ENCODE measurements at places on chromosomes 13 and 19.

DNA sequence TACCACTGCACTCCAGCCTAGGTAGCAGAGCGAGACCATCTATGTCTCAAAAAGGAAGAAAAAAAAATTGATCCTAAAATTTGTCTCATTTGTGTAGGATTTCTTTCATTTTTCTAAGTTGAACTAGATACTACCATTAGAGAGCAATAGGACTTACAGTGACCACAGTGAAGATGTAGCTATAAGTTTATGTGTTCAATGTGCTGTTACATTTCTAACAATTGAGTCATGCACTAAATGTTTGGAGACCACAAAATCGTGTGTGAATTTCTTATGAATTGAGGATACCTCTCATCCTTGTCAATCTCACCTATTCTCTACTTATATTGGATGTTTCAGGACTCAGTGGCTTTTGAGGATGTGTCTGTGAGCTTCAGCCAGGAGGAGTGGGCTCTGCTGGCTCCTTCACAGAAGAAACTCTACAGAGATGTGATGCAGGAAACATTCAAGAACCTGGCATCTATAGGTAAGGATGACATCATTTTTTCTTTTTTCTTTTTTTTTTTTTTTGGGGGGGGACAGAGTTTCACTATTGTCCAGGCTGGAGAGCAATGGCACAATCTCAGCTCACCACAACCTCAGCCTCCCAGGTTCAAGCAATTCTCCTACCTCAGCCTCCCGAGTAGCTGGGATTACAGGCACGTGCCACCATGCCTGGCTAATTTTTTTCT, 12.8 kb downstream of the ZNF791 start:
- no peak for DNase-seq

GRCh38 chr13:109655206-109655600, 131.2 kb downstream of the IRS2 start:
- DNase-seq, result no peak

DNA sequence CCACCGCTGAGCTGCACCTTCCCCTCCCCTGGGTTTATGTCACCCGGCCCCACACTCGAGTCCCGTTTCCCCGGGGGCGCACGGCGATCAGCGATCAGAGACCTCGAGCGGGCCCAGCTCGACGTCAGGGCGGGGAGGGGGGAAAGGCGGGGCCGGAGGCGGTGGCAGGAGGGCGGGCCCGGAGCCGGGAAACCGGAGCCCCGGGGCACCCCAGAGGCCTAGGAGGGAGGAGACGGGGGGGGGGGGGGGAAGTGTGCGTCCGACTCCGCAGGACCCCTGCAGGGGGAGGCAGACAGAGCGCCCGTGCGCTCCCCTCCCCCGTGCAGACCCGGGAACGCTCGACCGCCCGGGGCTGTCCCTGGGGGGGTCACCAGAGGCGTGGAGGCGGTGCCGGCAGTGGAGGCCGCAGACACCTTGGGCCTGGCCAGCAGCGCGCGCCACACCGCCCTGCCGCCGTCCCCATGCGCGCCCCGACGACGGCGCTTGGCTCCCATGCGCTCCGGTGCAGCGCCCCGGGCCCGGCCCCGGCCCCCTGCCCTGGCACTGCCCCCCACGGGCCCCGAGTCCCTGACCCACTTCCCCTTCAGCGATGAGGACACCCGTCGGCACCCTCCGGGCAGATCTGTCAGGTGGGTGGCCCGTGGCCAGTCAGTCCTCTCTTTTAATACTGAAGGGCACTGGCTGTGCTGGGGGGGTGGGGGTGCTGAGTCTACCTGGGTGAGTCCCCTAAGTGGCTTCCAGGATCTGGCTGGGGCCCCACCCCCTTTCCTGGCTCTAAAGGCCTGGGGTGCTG, 11.8 kb downstream of the PDE4A start:
- no peak for DNase-seq

- no peak for DNase-seq
These were observed 173.5 kb downstream of the TSHZ3 start for GRCh38 chr19:31175564-31176348.

- DNase-seq, result peak; percentile 49
These were observed 1.3 kb downstream of the PNMA8B start for GRCh38 chr19:46494146-46494940.

- no peak for DNase-seq
These were observed 853.2 kb downstream of the UQCRFS1 start for GRCh38 chr19:28359431-28360414.

- DNase-seq, result peak; percentile 82
These were observed at the start of gene PRKD2 for GRCh38 chr19:46717034-46717715. PRKD2 (minus strand) TSS chr19:46717114; CDS start chr19:46716370, 744 bp downstream.

DNA sequence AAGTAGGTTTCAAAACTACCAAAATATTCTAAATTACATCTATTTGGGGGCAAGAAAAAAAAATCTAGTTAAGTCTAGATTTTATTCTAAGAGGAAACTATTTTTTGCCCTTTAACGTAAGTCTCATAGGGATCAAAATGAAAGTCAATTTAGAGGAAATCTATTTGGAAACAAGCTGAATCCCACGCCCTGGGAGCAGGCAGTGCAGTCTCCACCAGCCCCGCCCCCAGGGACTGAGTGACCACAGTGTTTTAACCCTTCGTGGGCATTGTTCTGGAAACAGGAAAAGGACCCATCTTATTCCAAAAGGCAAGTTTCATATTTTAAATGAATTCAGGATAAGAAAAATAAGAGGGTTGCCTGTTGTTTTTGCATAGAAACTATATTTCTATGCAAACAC, 209.7 kb downstream of the SPRY2 start:
- DNase-seq, result peak; percentile 54

Measured in retina (tissue), 1 donor.